Stimulated activated CD8-positive, alpha-beta memory T cell treated with anti-CD3 and anti-CD28 coated beads, Interleukin-4, amount 100 ng/mL, for 4 hours (primary cell): ENCODE measurements at places on chromosomes 6 and 20.

- no peak for DNase-seq
Observed at GRCh38 chr6:150118627-150119026, 24.2 kb upstream of the PPP1R14C start.

DNA sequence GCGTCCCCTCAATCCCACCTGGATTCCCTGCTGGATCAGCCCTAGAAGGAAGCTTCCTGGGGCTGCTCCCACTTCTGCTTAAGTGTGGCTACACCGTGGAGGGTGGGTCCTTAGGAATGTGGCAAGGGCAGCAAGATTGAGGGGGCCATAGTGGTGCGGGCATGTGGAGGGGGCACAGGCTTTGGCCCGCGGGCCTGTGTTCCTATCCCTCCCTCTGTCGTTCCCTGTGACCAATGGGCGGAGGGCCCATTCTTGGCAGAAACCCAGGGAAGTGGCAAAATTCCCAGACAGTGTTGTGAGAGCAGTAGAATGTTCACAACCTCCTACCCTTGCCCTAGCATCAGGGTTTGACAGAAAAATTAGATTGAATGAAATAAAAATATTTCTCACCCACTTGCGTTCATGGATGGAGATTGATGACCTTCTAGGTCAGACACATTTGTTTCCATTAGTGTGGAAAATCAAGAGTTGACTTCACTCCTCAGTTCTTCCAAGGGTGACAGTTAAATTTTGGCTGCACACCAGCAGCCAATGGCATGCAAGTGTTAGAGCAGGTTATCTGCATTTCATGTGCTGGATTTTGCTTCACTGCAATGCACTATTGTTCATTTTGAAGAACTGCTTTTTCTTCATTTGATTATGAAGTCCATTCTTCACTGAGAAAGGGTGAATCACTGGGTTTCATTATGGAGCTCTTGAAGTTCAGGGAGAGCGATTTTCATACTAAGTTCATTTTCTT lies 49.3 kb upstream of the AHI1 start:
- DNase-seq = no peak

- no peak for DNase-seq
Observed at GRCh38 chr6:144315226-144315980, 30.3 kb downstream of the UTRN start.

DNA sequence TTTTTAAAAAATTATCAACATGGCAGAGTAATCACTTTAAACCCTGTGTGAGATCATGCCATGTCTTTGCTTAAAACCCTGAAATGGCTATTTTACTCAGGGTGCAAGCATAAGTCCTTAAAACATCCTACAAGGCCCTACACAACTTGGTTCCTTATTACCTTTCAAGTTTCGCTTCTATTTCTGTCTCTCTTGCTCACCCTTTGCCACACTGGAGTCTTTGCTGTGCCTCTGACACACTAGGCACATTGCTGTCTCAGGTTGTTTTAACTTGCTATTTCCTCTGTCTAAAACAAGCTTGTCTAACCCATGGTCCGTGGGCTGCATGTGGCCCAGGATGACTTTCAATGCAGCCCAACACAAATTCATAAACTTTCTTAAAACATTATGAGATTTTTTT lies 55.6 kb downstream of the KIAA0408 start:
- no peak for DNase-seq

DNA sequence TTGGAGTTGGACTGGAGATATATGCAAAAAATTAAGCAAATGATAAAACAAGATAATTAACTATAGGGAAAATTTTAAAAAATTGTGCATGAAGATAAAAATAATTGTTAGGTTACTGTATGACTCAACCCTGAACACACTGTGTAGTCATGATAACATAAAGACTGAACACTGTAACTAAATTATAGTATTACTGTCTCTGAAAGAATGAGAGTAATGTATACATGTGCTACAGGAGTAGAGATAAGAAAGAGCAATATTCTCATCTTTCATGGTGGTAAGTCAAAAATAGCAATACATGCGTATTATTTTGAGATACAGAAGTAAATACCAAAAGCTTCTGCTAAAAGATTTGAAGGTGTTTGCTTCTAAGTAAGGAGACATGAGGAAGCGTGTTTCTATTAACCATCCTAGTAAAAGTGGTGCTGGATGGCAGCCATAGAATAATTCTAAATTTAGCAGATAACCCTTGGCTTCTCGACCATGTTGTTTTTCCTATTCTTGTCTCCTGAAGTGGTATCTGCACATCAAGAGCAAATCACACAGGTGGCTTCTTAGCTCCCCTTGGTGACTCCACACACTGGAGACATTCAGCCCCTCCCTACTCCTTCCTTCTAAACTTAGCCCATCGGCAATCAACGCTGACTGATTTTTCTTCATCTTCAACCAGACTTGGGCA lies 390.6 kb upstream of the PLCB4 start:
- DNase-seq = no peak

DNA sequence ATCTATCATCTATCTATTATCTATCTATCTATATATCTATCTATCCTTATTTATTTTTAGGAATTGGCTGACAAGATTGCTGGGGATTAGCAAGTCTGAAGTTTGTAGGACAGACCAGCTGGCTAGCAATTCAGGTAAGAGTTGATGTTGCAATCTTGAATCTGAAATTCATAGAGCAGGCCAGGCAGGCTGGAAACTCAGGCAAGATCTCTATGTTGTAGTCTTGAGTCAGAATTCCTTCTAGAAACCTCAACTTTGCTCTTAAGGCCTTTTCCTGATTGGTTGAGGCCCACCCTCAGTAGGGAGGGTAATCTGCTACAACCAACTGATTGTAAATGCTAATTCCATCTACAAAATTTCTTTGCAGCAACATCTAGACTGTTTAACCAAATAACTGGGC lies 19.2 kb downstream of the MAPK13 start:
- no peak for DNase-seq

DNA sequence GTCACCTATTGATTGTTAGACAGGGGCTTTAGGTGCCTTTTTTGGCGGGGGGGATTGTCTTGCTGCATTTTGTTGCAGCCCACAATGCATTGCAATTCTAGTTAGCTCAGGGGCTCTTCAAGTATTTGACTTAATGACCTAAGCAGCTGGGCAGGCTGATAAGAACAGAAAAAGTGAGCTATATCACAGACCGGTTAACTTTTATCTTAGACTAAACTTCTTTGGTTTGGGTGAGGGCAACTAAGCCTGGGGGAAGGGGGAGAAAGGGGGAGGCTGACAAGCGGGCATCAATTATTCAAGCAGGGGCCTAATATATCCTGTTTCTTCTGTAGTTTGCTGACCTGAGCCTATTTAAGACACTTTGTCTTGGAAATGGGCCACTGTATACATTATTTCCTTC lies 66.0 kb upstream of the GPR6 start:
- DNase-seq = no peak

DNA sequence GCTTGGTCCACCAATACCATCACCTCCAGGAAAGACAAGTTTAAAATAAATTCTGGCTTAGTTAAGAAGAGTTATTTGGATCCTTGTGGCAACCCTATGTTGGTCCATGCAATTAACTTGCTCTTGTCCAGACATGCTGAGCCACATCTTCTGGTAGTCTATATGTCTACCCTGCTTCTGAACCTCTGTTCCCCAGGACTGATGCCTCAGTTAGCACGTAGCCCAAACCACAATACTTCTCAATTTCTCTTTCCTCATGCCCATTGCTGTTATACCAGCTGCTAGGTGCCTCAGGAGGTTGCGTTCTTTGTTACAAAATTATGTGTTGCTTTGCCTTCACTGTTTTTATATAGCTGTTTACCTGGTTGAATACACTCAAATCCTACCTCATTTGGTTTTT lies 116.4 kb upstream of the KCNQ5 start:
- no peak for DNase-seq

DNA sequence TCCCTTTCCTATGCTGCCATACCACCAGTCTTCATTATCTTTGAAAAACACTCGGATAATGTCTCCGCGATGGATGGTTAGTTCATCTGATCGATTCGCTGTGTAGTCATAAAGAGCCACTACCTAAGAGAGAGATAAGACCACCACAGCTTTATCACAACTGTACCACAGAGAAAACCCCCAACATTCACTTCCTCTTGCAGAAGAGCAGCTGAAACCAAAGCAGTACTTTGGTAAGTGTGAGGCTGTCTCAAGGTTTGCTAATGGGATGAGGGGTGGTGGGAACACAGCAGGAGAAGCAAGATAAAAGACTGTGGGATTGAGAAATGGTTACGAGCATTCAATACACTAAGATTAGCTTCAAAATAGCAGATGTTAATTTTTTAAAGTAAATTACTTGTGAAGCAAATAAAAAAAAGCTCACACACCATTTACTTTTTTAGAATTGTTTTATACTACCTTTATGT lies 142.1 kb downstream of the MYB start:
- no peak for DNase-seq

GRCh38 chr6:37538107-37538506 lies 38.4 kb upstream of the CCDC167 start:
- DNase-seq = no peak

DNA sequence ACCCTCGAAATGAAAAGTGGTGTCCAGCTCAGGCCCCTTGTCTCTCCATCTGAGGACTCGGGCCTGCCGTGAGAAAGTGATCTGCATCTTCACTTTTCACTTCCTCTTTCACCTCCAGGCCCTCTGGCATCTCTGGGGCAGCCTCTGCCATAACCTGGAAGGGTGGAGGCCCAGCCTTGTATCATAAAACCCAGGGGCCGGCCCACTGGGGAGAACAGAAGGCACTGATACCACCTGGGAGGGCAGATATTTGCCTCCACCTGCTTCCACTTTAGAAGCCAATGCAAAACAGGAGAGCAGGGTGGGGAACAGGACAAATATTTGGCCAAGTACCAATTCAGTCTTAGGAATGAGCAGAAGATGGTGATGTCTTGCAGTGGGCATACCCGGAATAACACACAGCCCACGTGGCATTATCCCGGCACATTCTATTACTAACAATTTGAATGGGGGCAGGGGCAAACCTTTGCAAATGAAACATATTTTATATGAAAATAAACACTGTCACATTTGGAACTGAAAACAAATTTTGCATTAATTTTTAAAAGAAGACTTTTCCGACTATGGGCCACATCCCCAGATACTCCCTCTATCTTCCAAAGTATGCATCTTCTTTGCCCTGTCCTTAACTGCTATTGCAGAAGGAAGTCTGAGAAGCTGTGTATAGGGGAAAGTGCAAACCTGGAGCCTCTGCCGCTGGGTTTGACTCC lies 69.2 kb upstream of the TBC1D7 start:
- no peak for DNase-seq

DNA sequence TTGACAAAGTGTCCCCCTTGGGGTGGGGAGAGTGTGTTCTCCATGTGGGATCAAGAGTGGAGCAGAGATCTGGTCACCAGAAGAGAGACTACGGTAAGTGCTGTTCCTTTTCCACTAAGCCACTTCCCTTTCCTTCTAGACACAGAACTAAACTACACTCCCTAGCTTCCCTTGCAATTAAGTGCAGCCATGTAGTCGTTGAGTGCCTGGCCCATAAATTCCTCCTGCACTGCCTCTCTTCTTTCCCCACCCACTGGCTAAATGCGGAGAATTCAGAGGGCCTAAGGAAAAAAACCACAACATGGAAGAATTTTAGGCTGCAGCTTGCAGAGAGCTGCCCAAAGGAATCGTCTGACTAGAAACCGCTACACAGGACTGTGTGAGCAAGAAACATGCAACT lies 1.5 kb downstream of the WDR27 start:
- no peak for DNase-seq

DNA sequence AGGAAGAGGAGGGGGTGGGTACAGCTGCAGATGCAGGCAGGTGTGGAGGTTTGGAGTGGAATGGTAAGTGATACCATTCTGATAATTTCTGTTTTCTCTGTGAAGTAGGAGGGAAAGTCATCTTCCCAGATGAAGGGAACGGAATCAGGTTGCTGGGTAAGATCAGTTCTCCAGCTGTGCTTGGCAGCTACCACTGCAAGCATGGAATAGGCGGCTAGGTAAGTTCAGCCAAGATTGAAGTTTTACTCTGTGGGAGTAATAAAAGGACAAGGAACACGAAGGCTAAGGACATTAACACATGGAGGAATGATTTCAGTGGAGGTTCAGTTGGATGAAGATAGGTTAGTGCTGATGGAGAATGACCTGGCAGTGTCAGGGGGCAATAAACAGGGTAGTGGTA lies 128.3 kb downstream of the CARMIL1 start:
- DNase-seq = no peak

DNA sequence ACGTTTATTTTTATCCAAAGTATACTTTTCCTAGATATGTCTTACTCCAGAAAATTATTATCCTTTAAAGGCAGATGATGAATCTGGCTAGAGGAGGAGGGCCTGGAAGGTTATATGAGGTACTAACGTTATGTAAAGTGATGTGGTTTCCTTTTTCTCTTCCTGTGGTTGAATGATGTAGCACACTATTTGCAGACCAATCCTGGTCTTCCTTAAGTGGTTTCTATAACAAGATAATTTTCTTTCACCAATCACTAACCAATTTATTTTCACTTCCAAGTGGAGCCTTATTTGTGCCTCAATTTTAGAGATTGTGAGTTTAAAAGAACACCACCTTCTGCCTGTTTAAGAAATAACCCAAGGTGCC lies 154.6 kb upstream of the SOX4 start:
- no peak for DNase-seq

GRCh38 chr6:73630401-73630800 lies 23.4 kb downstream of the SLC17A5 start:
- DNase-seq = no peak

DNA sequence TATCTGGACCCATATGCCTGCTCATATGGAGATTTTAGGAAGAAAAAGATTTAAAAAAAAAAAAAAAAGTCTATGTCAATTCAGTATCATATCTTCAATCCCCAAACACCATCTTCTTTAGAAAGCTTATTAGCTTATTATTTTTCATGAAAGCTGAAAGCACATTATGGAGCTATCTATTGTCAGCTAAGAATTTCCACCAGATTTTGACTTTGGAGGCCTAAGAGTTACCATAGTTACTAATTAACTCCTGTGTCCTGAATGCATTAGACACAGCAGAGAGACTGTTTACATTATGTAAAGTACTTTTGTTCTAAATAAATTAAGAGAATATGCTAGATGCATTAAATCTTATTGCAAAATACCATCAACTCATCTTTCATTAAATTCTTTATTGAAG lies 255.5 kb upstream of the NRSN1 start:
- DNase-seq = no peak

DNA sequence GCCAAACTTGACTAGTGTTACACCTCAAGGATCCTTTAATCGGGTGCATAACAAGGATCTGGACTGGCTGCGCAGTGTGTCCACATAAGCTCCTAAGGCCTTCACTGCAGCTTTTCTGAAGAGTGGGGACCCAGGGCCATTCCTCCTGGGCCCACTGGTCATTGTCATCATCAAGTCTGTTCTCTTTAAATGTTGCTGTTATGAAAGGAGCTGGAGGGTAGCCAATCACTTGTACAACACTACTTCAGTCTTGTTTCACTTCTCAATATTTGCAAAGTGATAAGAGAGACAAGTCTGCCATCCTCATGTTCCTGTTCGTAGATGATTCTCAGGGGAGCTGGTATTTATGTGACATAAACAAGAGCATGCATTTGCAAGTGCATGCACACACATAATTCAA lies 149.8 kb downstream of the SYNDIG1 start:
- no peak for DNase-seq

- DNase-seq = no peak
Observed at GRCh38 chr20:38962928-38963401, 821 bp downstream of the DHX35 start.

- no peak for DNase-seq
Observed at GRCh38 chr20:59047938-59048680, 5.5 kb upstream of the PRELID3B start.
